ENCODE measurements at places on chromosomes 4 and X. TPM values are rescaled to one million over a fixed set of nuclear protein-coding genes. Genes with fewer than 3 reads are reported as not detected.

GRCh38 chr4:87270825-87271224 lies 50.4 kb upstream of the KLHL8 start:
- H3K27me3 ChIP-seq, result no peaks in the 10 kb centered on the region
- H3K4me3 ChIP-seq, result no peak overlapping the region
- H3K36me3 ChIP-seq, result no peaks in the 10 kb centered on the region
- no peak for DNase-seq

The PDLIM3 gene
- 3.3 TPM for total RNA-seq

The SMIM10L2A gene
- not detected for total RNA-seq

DNA sequence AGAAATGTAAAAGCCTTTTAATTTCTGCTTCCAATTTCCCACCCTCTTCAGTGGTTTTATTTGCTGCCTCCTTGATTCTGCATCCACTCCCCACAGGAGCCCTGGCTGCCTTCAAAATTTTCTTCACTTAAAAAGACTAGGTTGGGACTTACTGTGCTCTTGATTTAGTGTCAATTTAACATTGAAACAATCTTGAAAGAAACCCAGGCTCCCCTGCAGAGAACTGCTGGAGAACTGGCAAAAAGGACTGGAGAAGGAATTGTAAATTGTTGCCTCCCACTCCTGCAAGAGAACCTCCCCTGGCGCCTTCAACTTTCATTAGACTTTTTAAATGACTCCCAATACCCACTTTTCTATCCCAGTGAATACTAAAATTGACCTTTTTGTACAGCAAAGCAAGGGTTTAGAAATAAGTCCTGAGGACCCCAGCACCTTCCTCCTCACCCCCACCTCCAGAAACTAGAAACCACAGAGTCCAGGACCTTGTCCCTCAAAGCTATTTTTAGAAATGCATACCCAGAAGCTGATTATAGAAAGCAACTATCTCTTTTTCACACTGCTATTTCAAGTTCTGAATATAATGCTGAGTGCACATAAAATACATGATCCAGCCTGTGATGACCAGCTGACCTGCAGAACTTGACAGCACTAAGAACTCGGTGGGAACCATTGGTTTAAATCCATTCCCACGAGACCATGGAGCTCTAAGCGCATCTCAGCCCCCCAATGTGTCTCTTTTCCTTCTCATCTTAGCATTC lies 155.5 kb downstream of the INPP4B start:
- H3K4me1 ChIP-seq, result no peaks in the 10 kb centered on the region

DNA sequence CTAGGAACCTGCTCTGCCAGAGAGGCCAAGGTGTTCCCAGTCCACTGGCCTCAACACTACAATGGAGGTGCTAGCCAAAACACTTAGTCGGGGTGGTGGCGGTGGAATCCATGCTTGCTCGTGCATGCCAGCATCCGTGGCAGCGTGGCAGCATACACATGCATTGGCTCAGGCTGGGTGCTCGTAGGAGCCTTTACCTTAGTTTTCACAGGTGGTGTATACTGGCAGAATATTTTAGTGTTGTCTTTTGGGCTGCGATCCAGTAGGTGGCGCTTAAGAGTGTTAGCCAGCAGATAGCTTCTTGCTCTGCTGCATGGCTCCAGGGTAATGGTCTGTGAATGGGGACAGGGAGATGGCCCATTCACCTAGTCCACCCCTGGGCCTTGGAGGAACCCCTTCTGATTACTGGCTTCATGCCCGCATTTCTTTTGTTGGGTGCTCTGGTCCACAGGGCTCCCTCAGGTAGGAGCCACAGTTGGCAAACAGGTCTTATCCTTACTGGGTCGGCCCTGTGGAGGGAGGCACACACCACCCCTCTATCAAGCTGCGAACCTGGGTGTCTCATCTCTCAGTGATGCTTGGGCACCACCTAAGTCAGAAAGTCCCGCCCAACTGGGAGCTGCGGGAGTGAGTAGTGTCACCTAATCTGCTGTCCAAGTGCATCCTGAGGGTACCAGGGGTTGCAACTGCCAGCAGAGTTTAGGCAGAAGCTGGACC lies 40.0 kb downstream of the RIPPLY1 start:
- H3K4me1 ChIP-seq, result no peaks in the 10 kb centered on the region
- no peaks in the 10 kb centered on the region for H3K36me3 ChIP-seq
- DNase-seq, result no peak
- H3K27me3 ChIP-seq, result no peaks in the 10 kb centered on the region
- H3K4me3 ChIP-seq, result no peak overlapping the region

- H3K4me1 ChIP-seq, result no peaks in the 10 kb centered on the region
- H3K27ac ChIP-seq, result no peak overlapping the region
- H3K27me3 ChIP-seq, result no peaks in the 10 kb centered on the region
- no peak overlapping the region for H3K4me3 ChIP-seq
Measured at GRCh38 chr4:176451443-176451842, 131.7 kb downstream of the SPCS3 start.

The PALLD gene
- total RNA-seq, result 156 TPM

GRCh38 chrX:22585831-22586230 lies 313.1 kb downstream of the CBLL2 start:
- H3K27me3 ChIP-seq, result no peaks in the 10 kb centered on the region
- H3K27ac ChIP-seq, result no peak overlapping the region
- no peak overlapping the region for H3K4me3 ChIP-seq

DNA sequence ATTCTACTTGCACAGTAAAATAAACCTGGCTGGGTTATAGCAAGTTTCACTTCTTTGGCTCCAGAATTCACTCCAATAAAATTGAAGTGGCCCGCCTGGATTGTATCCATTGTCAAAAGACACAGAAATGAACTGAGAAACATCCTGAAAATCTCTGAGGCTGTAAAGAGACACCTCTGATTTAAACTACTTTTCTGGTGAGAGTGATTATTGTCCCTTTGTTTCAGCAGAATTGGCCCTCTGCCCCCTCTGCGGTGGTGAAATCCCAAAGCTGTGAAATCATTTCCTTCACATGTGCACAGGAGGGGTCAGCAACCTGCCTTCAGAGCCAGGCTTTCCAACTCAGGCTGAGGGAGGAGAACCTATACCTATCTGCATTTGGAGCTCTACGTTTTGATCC lies 23.0 kb downstream of the GAB3 start:
- no peaks in the 10 kb centered on the region for H3K27me3 ChIP-seq
- H3K36me3 ChIP-seq, result no peaks in the 10 kb centered on the region
- H3K4me3 ChIP-seq, result no peak overlapping the region
- H3K27ac ChIP-seq, result no peak overlapping the region
- no peak for DNase-seq
- H3K4me1 ChIP-seq, result peaks cover 25% of the 10 kb centered on the region

- H3K27me3 ChIP-seq, result no peaks in the 10 kb centered on the region
- DNase-seq, result no peak
- no peak overlapping the region for H3K4me3 ChIP-seq
- no peak overlapping the region for H3K27ac ChIP-seq
- H3K4me1 ChIP-seq, result peaks cover 7% of the 10 kb centered on the region
- no peaks in the 10 kb centered on the region for H3K36me3 ChIP-seq
Measured at GRCh38 chr4:101833480-101833879, 43.0 kb downstream of the BANK1 start.

The PRMT9 gene
- total RNA-seq, result 8.4 TPM

- no peaks in the 10 kb centered on the region for H3K36me3 ChIP-seq
- peak; percentile 62 for DNase-seq
- H3K4me3 ChIP-seq, result peak within 1 kb of the TSS; percentile 83
- H3K4me1 ChIP-seq, result peaks cover 35% of the 10 kb centered on the region
- peak within 1 kb of the TSS; percentile 67 for H3K27ac ChIP-seq
Measured at GRCh38 chrX:155070975-155071693, at the start of the genes BRCC3, CMC4 and MTCP1. Gene BRCC3 (plus strand): TSS chrX:155071508. CDS start chrX:155071528, 20 bp downstream. Gene CMC4 (minus strand): TSS chrX:155071136. CDS start chrX:155064023, 7,113 bp downstream. Gene MTCP1 (minus strand): TSS chrX:155071136. CDS start chrX:155066010, 5,126 bp downstream.

The MAGEA1 gene
- not detected for total RNA-seq

DNA sequence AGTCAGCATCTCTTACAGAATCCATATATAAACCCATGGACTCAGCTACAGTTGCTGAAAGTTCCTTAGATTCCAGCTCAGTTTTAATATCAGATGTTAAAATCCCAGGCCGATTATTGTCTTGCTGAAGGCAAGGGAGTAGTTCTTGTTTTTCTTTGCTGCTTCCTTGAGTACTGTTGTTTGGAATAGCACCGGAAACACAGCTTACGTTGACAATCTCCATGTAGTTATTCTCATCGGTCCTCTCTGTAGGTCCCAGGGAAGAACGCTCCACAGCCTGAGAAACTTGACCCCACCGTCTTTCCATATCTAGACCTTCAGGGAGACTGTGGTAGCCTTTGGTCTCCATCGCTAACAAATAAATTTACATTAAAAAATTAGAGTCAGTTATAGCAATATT lies 5.7 kb downstream of the NR3C2 start:
- H3K27ac ChIP-seq, result no peak overlapping the region
- H3K4me1 ChIP-seq, result 0 out of 2 replicates have a peak, but pooled peaks cover 5% of the 10 kb centered on the region

The PNCK gene
- 4.4 TPM for total RNA-seq

The DCAF8L2 gene
- 5.6 TPM for total RNA-seq

DNA sequence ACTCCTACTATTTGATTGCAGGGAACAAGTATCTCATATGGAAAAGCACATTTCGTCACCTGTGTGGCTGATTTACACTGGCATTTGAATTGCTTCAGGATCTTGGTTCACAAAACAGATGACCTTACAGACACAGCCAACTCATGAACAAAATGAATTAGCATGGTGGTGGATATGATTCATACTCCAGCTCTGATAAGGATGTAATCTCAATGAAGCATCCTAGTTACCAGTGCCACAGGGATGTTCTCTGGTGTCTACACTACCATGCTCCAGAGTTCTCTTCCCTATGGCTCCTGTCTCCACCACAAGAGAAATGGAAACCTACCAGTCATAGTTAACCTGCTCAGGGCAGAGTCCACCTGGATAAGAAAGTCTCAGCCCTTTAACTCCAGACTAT lies 40.7 kb downstream of the TEC start:
- H3K27me3 ChIP-seq, result no peaks in the 10 kb centered on the region
- H3K36me3 ChIP-seq, result no peaks in the 10 kb centered on the region
- no peak for DNase-seq
- H3K4me3 ChIP-seq, result no peak overlapping the region

- no peak overlapping the region for H3K4me3 ChIP-seq
- H3K4me1 ChIP-seq, result no peaks in the 10 kb centered on the region
- DNase-seq, result no peak
- H3K27me3 ChIP-seq, result no peaks in the 10 kb centered on the region
- H3K36me3 ChIP-seq, result no peaks in the 10 kb centered on the region
Measured at GRCh38 chr4:20368926-20369325, 117.2 kb downstream of the SLIT2 start.

The GPR34 gene
- not detected for total RNA-seq

Measured in PC-9 (cell line).